ENCODE measurements at places on chromosomes 12 and 14. TPM values are rescaled to one million over a fixed set of nuclear protein-coding genes. Genes with fewer than 3 reads are reported as not detected.

The EAPP gene
- 44.7 TPM for total RNA-seq

The LAG3 gene
- 0.43 TPM for total RNA-seq

The FAM161B gene
- total RNA-seq = 2.1 TPM

The ARID2 gene
- total RNA-seq = 9.4 TPM

The GLT8D2 gene
- total RNA-seq = 34.1 TPM

The ST8SIA1 gene
- total RNA-seq = 0.93 TPM

The TCL1B gene
- not detected for total RNA-seq

The ZDHHC22 gene
- total RNA-seq = not detected

The PYM1 gene
- 38.9 TPM for total RNA-seq

The HSPA2 gene
- total RNA-seq = 23.0 TPM

The LRFN5 gene
- 1.8 TPM for total RNA-seq

The HOXC9 gene
- 1.3 TPM for total RNA-seq

The SRP54 gene
- total RNA-seq = 30.9 TPM

The CCNB1IP1 gene
- total RNA-seq = 68.6 TPM

The TCTN1 gene
- total RNA-seq = 28.9 TPM

The ZFHX2 gene
- 0.12 TPM for total RNA-seq

The WNT1 gene
- total RNA-seq = not detected

The DCAF5 gene
- 11.4 TPM for total RNA-seq

The MYF6 gene
- total RNA-seq = not detected

The TAS2R13 gene
- total RNA-seq = not detected

The PEBP1 gene
- 193 TPM for total RNA-seq

The OVCH1 gene
- total RNA-seq = 0.17 TPM

The TEAD4 gene
- 24.0 TPM for total RNA-seq

The MSI1 gene
- not detected for total RNA-seq

The RPS6KL1 gene
- total RNA-seq = 0.26 TPM

The ZNF384 gene
- total RNA-seq = 23.9 TPM

The LBHD2 gene
- 0.26 TPM for total RNA-seq

The THTPA gene
- 11.8 TPM for total RNA-seq

The SRGAP1 gene
- 6.4 TPM for total RNA-seq

The RPGRIP1 gene
- 0.12 TPM for total RNA-seq

The ADAM21 gene
- under 0.01 TPM for total RNA-seq

The TAS2R30 gene
- 0.26 TPM for total RNA-seq

The DHRS7 gene
- total RNA-seq = 48.2 TPM

The SRRM4 gene
- under 0.01 TPM for total RNA-seq

The C12orf54 gene
- not detected for total RNA-seq

The ARHGAP9 gene
- not detected for total RNA-seq

The LTBP2 gene
- 39.0 TPM for total RNA-seq

The LYZ gene
- total RNA-seq = not detected

The C12orf42 gene
- total RNA-seq = not detected

The SERPINA10 gene
- not detected for total RNA-seq

The RNASE9 gene
- total RNA-seq = not detected

The ABHD12B gene
- total RNA-seq = 0.12 TPM

The COX8C gene
- not detected for total RNA-seq

The PAN2 gene
- 14.1 TPM for total RNA-seq

The KRT83 gene
- not detected for total RNA-seq

The MGP gene
- total RNA-seq = 4,199 TPM

The ATP2B1 gene
- 58.8 TPM for total RNA-seq

The ALDH6A1 gene
- 34.0 TPM for total RNA-seq

The PFDN5 gene
- total RNA-seq = 559 TPM

The TPH2 gene
- total RNA-seq = not detected

The CELA1 gene
- not detected for total RNA-seq

The OLR1 gene
- 5.1 TPM for total RNA-seq

The GYS2 gene
- not detected for total RNA-seq
